Stimulated activated CD4-positive, alpha-beta T cell treated with anti-CD3 and anti-CD28 coated beads, Interleukin-1b, Interleukin-23, amount 100 ng/mL, for 24 hours (primary cell): ENCODE measurements at places on chromosomes 16 and 17.

DNA sequence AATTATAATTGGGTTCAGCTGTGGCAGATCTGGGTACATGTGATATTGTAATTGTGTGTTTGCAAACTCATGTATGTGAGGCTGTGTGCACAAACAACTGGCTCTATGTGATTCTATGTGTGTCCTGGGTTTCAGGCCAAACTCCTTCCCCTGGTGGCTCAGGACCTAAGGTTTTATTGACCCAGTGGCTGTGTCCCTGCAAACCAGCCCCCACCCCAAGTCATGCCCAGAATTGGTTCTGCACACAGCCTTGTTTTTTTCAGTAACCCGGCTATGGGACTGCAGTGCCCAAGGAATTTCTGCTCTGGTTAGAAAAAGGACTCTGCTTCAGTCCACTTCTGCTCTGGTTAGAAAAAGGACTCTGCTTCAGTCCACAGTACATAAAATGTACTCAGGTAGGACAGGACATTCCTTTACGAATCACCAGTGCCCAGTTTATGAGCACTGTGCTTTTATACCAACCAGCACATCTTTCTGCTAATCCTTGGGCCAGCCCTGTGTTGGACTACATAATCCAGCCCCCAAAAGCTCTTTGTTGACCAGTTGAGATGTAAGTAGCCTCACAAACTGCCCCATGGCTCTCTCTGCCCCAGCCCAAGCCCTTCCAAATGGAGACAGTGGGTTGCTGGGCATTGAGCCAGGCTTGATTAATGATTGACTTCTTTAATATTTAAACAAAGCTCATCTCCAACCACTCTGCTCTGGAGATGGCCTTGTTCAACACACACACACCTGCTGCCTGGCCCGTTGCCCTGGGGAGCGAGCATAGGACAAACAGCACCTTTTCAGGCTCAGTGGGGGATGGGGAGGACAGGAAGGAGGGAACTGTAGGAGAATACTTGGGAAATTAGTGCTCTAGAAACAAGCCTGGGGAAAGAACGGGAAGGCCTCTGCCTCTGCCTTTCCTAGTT lies 2.9 kb upstream of the KCNH6 start:
- no peak for DNase-seq

- no peak for DNase-seq
These were observed 27.5 kb downstream of the CEP295NL start for GRCh38 chr17:78875363-78876093.

- no peak for DNase-seq
These were observed 17.1 kb upstream of the ALOX15B start for GRCh38 chr17:8021565-8022359.

DNA sequence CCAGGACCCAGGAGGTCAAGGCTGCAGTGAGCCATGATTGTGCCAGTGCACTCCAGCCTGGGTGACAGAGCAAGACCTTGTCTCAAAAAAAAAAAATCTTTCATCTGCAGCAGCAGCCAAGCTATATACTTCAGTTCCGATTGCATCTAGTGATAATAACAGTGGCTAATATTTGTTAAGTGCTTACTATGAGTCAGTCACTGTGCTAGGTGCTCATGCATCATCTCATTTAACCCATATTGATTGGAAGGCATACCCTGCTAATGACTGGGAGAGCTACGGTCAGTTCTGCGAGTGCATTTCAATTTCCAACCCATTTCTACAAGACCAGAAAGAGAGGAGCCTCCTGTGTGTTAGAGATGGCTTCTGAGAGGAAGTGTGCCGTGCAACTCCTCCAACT lies 7.7 kb upstream of the TUBG2 start:
- DNase-seq = no peak

GRCh38 chr16:10629592-10629963 lies 49.2 kb upstream of the EMP2 start:
- DNase-seq = no peak

DNA sequence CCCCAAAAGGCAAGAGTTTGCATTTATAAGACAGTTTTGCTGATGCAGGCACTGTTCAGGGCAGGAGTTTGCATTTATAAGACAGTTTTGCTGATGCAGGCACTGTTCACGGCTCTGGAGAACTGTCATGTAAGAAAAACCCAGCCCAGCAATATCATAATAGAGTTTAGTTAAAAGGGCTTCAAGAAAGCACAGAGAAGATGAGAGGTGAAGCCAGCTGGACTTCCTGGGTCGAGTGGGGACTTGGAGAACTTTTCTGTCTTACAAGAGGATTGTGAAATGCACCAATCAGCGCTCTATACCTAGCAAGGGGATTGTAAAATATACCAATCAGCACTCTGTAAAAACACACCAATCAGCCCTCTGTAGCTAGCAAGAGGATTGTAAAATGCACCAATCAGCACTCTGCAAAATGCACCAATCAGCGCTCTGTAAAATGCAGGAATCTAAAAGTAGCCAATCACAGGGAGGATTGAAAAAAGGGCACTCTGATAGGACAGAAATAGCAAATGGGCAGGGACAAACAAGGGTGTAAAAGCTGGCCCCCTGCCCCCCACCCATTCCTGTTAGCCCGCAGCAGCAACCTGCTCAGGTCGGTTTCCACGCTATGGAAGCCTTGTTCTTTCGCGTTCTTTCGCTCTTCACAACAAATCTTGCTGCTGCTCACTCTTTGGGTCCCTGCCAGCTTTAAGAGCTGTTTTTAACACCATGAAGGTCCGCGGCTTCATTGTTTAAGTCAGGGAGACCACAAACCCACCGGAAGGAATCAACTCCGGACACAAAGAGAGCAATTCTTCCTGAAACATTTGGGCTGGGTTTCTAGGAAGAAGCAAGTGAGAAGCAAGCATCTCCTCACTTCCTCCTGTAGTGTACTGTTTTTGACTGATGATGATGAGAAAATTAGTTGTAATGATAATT lies 1.8 kb upstream of the CBX1 start:
- no peak for DNase-seq

GRCh38 chr17:46274238-46274637 lies 20.7 kb upstream of the LRRC37A start:
- no peak for DNase-seq

GRCh38 chr17:6494239-6494941 lies 50.1 kb downstream of the PIMREG start:
- no peak for DNase-seq

- DNase-seq = peak; percentile 78
These were observed at the start of gene MGRN1 for GRCh38 chr16:4624015-4624826. MGRN1 (plus strand) TSS chr16:4624826; CDS start chr16:4624961, 135 bp downstream.

DNA sequence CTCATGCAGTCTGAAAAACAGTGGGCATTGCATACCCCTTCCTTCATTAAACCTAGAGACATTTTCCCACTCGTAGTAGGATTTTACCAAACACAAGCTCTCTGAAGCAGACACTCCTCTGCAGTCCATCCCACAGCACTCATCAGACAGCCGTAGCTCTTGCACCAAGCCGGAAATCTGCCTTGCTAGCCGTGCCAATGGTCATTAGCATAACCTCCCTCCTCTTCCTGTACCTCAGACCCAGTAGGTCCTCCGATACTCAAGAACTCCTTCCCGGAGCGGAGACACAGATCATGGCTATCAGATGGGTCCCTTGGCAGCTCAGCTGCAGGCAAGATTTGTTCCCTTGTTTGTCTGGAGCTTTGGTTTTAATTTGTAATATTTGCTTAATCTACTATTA lies 483.1 kb upstream of the PSMD7 start:
- DNase-seq = no peak

GRCh38 chr17:42268236-42268635 lies 8.0 kb downstream of the STAT5B start:
- no peak for DNase-seq

- DNase-seq = no peak
These were observed 310.4 kb downstream of the XYLT1 start for GRCh38 chr16:17160285-17160853.

- DNase-seq = no peak
These were observed 7.4 kb upstream of the LGALS9 start for GRCh38 chr17:27623614-27624013.

- no peak for DNase-seq
These were observed 17.2 kb downstream of the MNT start for GRCh38 chr17:2383628-2384167.
